ENCODE measurements at places on chromosomes 6 and 20. TPM values are rescaled to one million over a fixed set of nuclear protein-coding genes. Genes with fewer than 3 reads are reported as not detected.

The CCR6 gene
- 30.9 TPM for total RNA-seq

The OPRM1 gene
- total RNA-seq, result not detected

DNA sequence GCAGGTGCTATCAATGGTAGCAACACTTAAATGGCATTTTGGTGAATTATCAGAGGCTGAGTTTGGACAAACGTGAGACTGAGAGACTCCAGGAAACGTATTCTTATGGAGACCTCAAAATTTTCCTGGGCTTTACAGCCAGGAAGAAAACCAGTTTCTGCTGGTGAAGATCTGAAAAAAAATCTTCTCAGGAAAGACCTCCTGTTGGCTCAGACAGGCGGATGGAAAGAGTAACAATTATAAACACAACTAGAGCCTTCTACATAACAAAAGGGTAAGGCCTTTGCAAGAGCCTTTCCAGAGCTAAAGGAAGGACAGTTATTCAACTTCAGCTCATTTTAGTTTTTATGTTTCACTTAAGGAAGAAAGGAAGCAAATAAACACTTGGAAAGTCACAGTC, 274.4 kb downstream of the THBS2 start:
- DNase-seq, result no peak

GRCh38 chr6:39243809-39244208, 14.5 kb upstream of the KCNK5 start:
- no peak for DNase-seq

- DNase-seq, result no peak
Measured at GRCh38 chr20:23188377-23189169, 102.4 kb upstream of the CD93 start.

DNA sequence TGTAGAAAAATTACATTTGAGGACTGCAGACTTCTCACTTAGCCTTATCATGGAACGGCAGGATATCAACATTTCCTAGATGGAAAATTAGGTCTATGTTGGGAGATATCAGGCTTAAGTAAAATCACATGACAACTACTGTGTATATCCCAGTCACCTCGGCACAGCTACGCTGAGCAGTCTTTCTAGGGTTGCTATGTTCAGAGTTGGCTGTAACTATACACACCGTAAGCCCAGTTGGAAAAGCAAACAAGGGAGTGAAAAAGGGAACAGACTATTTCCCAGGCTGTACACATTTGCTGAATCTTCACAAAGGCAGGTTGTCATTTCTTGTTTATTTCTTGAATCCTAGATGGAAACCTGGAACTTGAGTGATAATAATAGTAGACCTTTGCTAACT, 80.7 kb upstream of the PTPRK start:
- DNase-seq, result no peak

The ADGRF5 gene
- not detected for total RNA-seq

The MYH7B gene
- 0.66 TPM for total RNA-seq

The LHFPL5 gene
- total RNA-seq, result not detected

- peak; percentile 22 for DNase-seq
Measured at GRCh38 chr6:95203153-95203754, 374.1 kb upstream of the MANEA start.

- no peak for DNase-seq
Measured at GRCh38 chr6:70668499-70668812, 773 bp downstream of the SMAP1 start.

The ATRN gene
- 19.5 TPM for total RNA-seq

The LKAAEAR1 gene
- total RNA-seq, result 1.8 TPM

DNA sequence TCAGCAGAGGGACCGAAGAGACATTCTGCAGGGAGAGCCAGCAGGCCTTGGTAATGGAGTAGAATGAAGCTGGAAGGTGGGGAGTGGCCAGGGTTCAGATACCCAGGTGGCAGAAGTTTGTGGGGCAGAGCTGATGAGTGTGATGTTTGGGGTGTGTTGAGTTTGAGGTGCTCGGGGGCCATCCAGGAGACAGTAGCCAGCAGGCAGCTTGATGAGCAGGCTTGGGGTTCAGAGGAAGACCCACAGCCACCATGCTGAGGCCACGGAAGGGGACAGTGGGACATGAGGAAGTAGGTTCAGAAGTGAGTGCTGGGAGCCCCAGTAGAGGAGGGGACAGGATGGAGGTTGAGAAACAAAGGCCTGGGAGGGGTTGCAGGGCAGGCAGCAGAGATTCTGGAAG, 11.1 kb upstream of the FOXS1 start:
- no peak for DNase-seq

DNA sequence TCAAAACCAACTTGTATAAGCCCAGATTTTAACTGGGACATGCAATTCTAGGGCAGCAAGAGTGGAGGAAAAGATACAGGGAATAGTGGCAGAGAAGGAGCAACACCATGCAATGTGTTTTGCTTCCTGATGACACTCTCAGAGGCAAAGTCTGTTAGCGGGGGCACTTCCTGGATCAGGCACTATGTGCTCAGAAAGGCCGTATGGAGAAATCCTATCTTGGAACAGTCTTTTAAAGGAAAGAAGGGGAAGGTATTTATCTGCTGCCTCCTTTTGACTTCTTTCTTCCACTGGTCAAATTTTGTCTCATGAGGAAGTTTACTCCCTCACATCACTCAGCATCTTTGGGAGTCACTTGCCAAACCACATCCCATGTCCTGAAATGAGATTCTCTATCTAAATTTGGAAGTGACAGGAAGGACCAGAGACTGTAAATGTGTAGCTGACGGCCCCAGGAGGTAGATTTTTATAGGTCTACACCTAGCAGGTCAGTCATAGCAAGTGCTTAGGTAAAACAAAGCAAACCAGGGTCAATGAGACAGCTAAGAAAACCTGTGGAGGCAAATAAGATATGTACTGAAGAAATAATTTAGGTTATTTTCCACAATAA, 91.7 kb upstream of the ELOVL5 start:
- no peak for DNase-seq

GRCh38 chr20:62377615-62378178, 9.2 kb upstream of the RPS21 start:
- no peak for DNase-seq

- no peak for DNase-seq
Measured at GRCh38 chr20:35006531-35006971, 50.9 kb downstream of the MYH7B start.

DNA sequence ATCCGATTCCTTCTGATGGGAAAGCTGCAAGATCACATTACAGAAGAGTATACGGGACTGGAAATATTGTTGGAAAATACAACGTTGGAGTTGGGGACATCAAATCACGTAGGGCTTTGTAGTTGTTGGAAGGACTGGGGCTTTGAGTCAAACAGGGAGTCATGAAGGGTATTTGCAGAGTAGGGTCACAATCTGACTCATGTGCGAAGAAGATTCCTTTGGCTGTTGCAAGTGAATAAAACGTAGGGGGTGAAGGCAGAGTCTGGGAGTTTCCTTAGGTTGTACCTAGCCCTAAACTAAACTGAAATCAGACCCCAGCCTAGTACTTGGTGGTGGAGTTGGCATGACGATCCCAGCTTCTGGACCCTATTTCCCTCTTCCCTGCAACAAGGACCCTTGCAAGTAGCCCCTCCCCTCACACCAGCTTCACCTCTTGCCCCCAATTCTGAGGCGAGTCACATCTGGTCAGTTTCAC, 32.3 kb downstream of the SNX5 start:
- DNase-seq, result no peak

The FNDC11 gene
- total RNA-seq, result 5.1 TPM

DNA sequence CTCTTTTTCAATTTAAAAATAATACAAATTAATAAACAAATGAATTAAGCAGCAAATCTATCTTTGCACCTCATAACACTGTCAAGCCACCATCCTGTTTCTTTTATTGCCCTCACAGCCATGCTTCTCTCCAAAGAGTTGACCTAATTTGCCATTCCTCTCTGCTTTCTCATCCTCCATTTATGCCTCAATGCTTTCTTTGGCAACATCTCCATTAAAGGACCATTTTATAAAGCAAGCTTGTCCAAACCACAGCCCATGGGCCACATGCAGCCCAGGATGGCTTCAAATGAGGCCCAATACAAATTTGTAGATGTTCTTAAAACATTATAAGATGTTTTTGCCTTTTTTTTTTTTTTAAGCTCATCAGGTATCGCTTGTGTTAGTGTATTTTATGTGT, 26.4 kb upstream of the MEI4 start:
- no peak for DNase-seq

- no peak for DNase-seq
Measured at GRCh38 chr20:32460231-32460630, 102.1 kb downstream of the ASXL1 start.

- DNase-seq, result peak; percentile 71
Measured at GRCh38 chr20:44683263-44684046, 31.7 kb upstream of the CCN5 start.

The MTCH1 gene
- total RNA-seq, result 160 TPM

DNA sequence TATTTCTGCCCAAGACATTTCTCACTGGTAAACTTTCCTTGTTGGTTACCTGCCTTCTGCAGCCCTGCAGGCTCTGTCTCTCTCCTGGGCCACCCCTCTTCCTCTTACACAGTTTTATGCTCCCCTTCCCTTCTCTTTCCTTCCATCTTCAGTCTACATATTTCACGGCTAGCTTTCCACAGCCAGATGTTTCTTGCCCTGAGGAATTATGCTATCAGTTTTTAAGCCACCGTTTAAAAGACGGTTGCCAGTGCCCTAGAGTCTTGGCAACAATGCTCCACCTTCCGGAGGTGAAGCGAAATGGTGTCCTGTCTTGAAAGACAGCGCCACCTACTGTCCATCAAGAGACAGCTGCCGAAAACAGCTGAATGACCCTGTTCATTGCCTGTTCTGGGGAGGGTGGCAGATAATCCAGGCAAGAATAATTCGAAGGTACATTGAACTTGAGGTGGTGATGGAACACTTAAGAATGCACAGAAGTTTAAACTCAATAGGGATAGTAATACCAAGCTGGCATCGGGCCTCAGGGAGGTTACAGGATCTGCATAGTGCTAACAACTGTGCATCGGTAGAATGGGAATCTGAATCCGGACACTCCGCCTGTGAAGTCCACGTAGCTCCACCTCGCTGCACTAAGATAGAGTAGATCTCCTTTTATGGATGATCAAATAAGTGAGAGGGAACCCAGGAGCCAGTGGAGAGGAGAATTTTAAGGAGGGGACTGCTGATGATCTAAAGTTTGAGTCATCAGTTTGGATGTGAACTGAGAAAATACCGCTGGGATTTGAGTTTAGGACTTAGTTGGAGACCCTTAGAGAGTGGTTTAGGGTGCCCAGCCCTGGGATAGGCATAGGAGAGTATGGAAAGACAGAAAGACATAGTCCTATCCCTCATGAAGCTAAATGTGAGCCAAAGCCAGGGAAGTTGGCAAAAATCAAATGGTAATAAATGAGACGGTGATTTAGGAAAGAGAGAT, 4.8 kb upstream of the TRIM40 start:
- peak; percentile 87 for DNase-seq

- DNase-seq, result no peak
Measured at GRCh38 chr6:71197780-71198179, 90.8 kb upstream of the OGFRL1 start.

DNA sequence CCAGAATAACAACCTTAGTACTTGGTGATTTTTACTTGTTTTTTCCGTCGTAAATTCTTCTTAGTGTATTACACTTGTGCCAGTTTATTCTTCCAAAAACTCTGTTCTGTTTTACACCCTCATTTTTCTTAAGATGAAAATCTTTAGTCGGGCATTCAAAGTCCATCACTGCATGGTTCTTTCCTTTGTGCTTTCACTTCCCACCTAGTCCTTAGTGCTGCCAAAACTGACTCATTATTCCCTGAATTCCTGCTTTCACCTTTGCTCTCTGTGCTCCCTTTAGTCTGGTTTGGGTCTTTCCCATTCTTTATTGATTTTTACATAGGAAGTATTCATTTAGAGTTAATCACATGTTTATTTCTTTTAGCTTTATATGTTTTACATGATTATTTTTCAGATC, 3.3 kb downstream of the TRMT11 start:
- DNase-seq, result no peak

The NT5E gene
- total RNA-seq, result 24.8 TPM

GRCh38 chr20:61373956-61374545, 122.0 kb downstream of the CDH4 start:
- DNase-seq, result no peak

The PHF20 gene
- 92.3 TPM for total RNA-seq

DNA sequence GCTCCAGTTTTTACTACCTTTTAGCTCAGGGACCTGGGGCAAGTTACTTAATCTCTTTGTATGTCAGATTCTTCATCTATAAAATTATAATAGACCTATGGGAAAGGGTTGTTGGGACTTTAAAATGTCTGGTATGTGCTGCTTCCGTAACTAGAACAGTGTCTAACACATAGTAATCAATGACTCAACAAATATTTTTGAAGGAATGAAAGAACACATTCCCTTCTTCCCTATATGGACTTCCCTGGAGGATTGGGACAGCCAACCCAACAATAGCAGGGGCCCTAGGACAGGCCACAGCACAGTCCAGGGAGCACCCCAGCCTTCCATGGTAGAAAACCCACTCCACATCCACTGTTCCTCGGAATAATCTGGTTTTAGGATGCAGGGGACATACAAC, 50.7 kb upstream of the TPD52L1 start:
- DNase-seq, result no peak

The EFCAB8 gene
- 3.8 TPM for total RNA-seq

DNA sequence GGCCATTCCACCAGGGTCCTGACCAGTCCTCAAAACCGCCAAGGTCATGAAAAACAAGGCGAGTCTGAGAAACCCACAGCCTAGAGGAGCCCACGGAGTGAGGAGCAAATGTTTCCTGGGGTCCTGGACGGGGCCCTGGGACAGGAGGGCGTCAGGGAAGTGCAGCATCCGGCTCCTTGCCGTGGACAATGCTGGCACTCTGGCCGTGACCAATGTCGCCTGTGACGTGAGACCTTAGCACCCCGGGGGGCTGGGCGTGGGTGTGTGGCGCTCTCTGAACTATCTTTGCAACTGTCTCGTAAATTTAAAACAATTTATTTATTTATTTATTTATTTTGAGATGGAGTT, 34.1 kb upstream of the SLCO4A1 start:
- no peak for DNase-seq

GRCh38 chr6:23608931-23609435, 517.0 kb upstream of the NRSN1 start:
- no peak for DNase-seq

- no peak for DNase-seq
Measured at GRCh38 chr20:47940101-47940813, 155.0 kb upstream of the SULF2 start.

The BHLHE23 gene
- total RNA-seq, result not detected

- DNase-seq, result peak; percentile 53
Measured at GRCh38 chr6:149723771-149724417, 6.0 kb upstream of the LATS1 start.

- DNase-seq, result no peak
Measured at GRCh38 chr6:120122401-120122800, 772.8 kb upstream of the MAN1A1 start.

GRCh38 chr20:24816907-24817306, 132.2 kb upstream of the CST7 start:
- DNase-seq, result no peak

DNA sequence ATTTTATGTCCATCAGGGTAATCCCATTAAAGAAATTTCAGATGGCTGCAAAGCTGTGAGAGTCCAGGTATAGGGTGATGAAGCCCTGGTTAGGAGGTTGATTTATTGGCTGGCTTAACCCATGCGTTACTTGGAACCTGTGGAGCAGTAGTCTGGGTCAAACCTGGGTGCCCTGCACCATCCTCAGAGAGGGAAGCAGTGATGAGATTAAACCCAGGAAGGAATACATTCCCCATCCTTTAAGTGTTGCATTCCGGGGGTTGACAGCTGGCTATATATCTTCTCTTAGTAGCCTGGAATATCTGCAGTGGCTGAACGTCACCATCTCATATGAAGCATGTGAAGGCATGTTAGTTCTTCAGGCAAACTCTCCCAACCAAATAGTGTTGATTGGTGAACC, 44.9 kb upstream of the JAG1 start:
- DNase-seq, result no peak

- no peak for DNase-seq
Measured at GRCh38 chr6:39932386-39932910, 1.8 kb downstream of the MOCS1 start.

- DNase-seq, result no peak
Measured at GRCh38 chr20:2125474-2126112, 24.0 kb downstream of the STK35 start.

Measured in B cell (primary cell).